Nasal cavity respiratory epithelium epithelial cell of viscerocranial mucosa (primary cell): ENCODE measurements at places on chromosomes 4 and X. TPM values are rescaled to one million over a fixed set of nuclear protein-coding genes. Genes with fewer than 3 reads are reported as not detected.

The LRP2BP gene
- 0.34 and 0.43 TPM in 2 replicates for total RNA-seq

The SHROOM2 gene
- 3.4 and 11.4 TPM in 2 replicates for total RNA-seq

The MAGIX gene
- 2.3 and 2.7 TPM in 2 replicates for total RNA-seq

The MOB1B gene
- 12.6 and 20.4 TPM in 2 replicates for total RNA-seq

The GPR173 gene
- under 0.01 and 0.07 TPM in 2 replicates for total RNA-seq

The VEGFC gene
- 6.7 and 9.9 TPM in 2 replicates for total RNA-seq

The TCEAL7 gene
- total RNA-seq = 0.34 and 0.50 TPM in 2 replicates

The ADGRG2 gene
- total RNA-seq = under 0.01 and 0.07 TPM in 2 replicates

The ADH1A gene
- total RNA-seq = not detected in 2 replicates

The ATP1B4 gene
- not detected in 2 replicates for total RNA-seq

The RRH gene
- under 0.01 and 0.07 TPM in 2 replicates for total RNA-seq

The UVSSA gene
- 9.6 and 15.9 TPM in 2 replicates for total RNA-seq

The OTUD6A gene
- not detected in 2 replicates for total RNA-seq

The TMEM144 gene
- 5.1 and 13.3 TPM in 2 replicates for total RNA-seq

The DNAJB14 gene
- total RNA-seq = 33.5 and 57.0 TPM in 2 replicates

The DNAAF6 gene
- total RNA-seq = not detected in 2 replicates

The ARMCX1 gene
- total RNA-seq = 10.3 and 13.0 TPM in 2 replicates

The PSMD10 gene
- 61.0 and 105 TPM in 2 replicates for total RNA-seq

The HTN1 gene
- total RNA-seq = not detected in 2 replicates

The SSX1 gene
- not detected in 2 replicates for total RNA-seq

The PTPN13 gene
- 60.8 and 63.5 TPM in 2 replicates for total RNA-seq

The DUSP21 gene
- total RNA-seq = not detected in 2 replicates

The H2BW2 gene
- total RNA-seq = not detected in 2 replicates

The UGT2B11 gene
- not detected in 2 replicates for total RNA-seq

The GIMD1 gene
- not detected in 2 replicates for total RNA-seq

The HS6ST2 gene
- 8.5 and 14.0 TPM in 2 replicates for total RNA-seq

The CABS1 gene
- total RNA-seq = not detected in 2 replicates

The CXCL11 gene
- total RNA-seq = 0.68 and 0.71 TPM in 2 replicates

The RAB40AL gene
- total RNA-seq = 0.57 TPM in 1 of 2 replicates, not detected in the other

The SUPT20HL1 gene
- not detected in 2 replicates for total RNA-seq

The MAGEC1 gene
- not detected in 2 replicates for total RNA-seq

The DIPK2B gene
- total RNA-seq = not detected in 2 replicates

The CXXC4 gene
- total RNA-seq = 0.43 TPM in 1 of 2 replicates, not detected in the other

The RBM46 gene
- 0.07 and 0.34 TPM in 2 replicates for total RNA-seq

The LIMCH1 gene
- 0.34 and 4.5 TPM in 2 replicates for total RNA-seq

The VCX3B gene
- total RNA-seq = not detected in 2 replicates

The SPATA18 gene
- total RNA-seq = 10.9 and 18.7 TPM in 2 replicates

The ABRAXAS1 gene
- total RNA-seq = 8.0 and 8.2 TPM in 2 replicates

The PDE5A gene
- total RNA-seq = 6.5 and 9.5 TPM in 2 replicates

The GLRB gene
- 2.1 and 6.2 TPM in 2 replicates for total RNA-seq

The ZNF182 gene
- 3.8 and 6.4 TPM in 2 replicates for total RNA-seq

The PROM1 gene
- total RNA-seq = 0.34 and 1.4 TPM in 2 replicates

The CT45A10 gene
- not detected in 2 replicates for total RNA-seq

The APLN gene
- total RNA-seq = under 0.01 and 0.07 TPM in 2 replicates

The RNF212 gene
- total RNA-seq = 0.68 and 0.71 TPM in 2 replicates

The AFM gene
- not detected in 2 replicates for total RNA-seq

The OTC gene
- total RNA-seq = not detected in 2 replicates

The MTMR8 gene
- total RNA-seq = 0.68 and 1.1 TPM in 2 replicates

The ANKRD50 gene
- 44.1 and 46.6 TPM in 2 replicates for total RNA-seq

The SHOX gene
- not detected in 2 replicates for total RNA-seq

The PWWP3B gene
- total RNA-seq = under 0.01 and 0.43 TPM in 2 replicates

The MAGEA3 gene
- not detected in 2 replicates for total RNA-seq

The ADRA2C gene
- 0.34 and 0.93 TPM in 2 replicates for total RNA-seq

The PCDH11X gene
- total RNA-seq = not detected in 2 replicates

The HTR2C gene
- total RNA-seq = not detected in 2 replicates

The USP53 gene
- total RNA-seq = 48.8 and 52.6 TPM in 2 replicates
